ENCODE measurements at places on chromosomes 2 and 18.
A peak's percentile ranks its signal among the peaks of the same experiment; 100 is the strongest.

DNA sequence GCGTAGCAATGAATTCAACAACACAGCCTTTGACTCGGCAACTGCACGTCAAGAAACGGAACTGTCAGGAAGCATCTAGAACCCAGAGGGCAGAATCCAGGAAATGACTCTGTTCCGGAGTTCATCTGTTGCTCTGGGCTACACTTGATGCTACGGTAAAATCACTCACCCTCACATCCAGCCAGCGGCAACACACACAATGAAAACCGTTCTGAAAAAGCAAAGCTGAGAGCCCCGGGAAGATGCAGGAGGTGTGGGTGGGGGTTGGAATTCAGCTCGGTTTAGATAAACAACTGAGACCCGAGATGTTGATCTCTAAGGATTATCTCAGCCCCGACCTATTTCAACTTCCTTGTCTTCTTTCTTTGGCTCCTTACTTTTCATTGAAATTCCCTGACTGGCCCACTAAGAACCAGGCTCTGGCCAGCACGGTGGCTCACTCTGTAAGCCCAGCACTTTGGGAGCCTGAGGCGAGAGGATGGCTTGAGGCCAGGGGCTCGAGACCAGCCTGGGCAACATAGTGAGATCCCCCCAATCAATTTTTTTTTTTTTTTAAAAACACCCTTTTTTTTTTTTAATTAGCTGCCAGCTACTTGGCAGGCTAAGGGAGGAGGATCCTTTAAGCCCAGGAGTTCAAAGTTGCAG, 13.3 kb upstream of the RAB17 start:
- peak; percentile 39 for DNase-seq

- no peak for DNase-seq
Observed at GRCh38 chr2:81077396-81077795, 772.8 kb upstream of the LRRTM1 start.

DNA sequence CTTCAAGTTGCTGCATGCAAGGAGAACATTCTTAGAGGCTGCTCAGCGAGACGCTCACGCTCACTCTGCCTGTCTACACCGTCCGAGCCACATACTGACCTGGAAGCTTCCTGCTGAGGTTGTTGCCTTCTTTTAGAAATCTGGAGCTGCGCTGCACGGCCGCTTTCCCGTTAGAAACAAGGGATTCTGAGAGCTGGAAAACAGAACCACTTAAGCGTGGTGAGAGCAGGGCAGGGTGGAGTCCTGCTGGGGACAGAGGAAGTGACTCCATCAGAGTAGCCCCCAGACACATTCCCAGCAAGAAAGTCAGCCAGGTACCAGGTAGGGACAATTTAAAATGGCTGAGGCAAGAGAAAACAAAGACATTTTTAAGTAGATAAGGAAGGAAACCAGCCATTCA, 135.2 kb downstream of the LAMA1 start:
- no peak for DNase-seq

DNA sequence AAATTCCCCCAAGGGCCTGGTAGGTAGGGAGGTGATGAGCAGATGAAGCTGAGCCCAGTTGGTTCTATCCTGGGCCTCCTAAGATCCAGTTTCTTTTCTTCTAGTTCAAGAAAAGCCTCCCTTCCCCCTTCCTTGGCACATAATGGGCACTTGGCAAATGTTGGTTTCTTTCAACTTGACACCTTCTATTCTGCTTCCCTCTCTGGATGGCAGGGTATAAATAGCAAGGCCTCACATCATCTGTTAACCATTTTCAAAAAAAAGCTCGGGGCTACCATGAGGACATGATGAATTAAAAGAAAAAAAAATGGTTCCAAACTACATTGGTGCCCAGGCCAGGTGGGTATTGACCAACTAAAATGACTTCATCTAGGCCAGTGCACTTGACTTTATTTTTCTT, 29.9 kb downstream of the CTAGE1 start:
- DNase-seq = no peak

DNA sequence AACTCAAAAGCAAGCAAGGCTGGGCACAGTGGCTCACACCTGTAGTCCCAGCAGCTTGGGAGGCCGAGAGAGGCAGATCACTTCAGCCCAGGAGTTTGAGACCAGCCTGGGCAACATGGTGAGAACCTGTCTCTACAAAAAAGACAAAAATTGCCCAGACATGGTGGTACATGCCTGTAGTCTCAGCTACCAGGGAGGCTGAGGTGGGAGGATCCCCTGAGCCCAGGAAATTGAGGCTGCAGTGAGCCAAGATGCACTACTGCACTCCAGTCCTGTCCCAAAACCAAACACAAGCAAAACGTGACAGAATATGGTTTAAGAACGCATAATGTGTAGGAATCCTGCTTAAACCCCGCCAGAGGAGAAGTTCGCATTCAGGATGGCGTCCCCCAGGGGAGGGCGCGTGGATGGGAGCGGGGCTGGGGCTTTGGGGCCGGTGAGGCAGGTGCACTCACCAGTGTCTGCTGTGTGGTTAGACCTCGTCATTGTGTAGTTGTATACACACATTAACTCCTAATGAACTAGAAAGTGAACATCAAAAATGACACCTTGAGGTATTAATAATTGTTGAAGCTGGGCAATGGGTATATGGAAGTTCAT, 5.4 kb downstream of the COLEC11 start:
- no peak for DNase-seq

GRCh38 chr2:26245810-26246209, 1.1 kb downstream of the HADHB start:
- no peak for DNase-seq

GRCh38 chr18:58088691-58089065, 44.7 kb downstream of the NEDD4L start:
- no peak for DNase-seq

DNA sequence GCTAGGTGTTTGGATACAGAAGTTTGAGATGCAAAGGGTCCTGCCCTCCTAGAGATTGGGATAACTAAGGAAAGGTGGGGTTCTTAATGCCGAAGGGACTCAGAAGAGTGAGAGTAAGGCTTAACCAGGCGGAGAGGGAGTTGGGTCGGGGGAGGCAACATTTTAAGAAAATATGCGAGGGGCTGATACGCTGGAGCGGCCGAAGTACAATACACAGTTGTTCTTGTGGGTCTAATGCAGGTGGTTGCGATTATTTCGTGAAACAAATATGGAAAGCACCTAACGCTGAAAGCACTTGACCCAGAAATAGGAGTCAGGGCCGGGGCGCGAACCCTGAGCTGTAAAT, 344 bp upstream of the MRPL33 start:
- DNase-seq = no peak

- no peak for DNase-seq
Observed at GRCh38 chr18:56927786-56928185, 219.1 kb upstream of the BOD1L2 start.

DNA sequence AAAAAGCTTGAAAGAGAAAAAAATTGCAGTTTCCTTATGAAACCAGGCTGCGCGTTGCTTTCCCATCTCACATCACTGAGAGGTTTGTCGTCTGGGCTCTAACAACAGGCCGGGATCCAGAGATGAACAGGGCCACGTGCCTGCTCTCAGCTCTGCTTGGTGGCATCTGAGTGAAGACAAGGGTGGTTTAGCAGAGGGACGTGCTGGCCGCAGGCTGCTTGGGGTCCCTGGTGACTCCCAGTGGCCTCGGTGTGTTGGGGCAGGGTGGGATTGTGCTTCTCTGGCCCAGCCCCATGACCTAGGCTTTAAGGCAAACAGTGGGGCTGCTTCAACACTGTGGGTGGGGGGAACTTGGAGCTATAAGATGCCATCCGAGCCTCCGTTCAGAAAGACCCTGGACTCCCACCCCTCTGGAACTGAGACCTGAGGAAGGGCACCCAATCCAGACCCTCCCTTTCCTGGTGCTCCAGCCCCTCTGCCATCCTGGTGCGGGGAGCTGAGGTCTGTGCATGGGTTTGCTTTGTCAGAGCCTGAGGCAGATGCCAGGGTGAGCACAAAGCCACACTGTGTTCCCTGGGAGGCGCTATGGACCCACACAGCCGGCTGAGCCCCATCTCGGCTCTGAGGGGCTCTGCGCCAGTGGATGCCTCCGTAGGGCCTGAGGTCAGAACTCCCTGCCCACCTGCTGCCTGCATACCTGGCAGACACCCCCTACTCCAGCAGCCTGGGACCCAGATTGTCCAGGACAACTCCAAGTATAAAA, 18.4 kb upstream of the HPCAL1 start:
- no peak for DNase-seq

- DNase-seq = no peak
Observed at GRCh38 chr2:88126772-88127637, 857 bp downstream of the FABP1 start.

DNA sequence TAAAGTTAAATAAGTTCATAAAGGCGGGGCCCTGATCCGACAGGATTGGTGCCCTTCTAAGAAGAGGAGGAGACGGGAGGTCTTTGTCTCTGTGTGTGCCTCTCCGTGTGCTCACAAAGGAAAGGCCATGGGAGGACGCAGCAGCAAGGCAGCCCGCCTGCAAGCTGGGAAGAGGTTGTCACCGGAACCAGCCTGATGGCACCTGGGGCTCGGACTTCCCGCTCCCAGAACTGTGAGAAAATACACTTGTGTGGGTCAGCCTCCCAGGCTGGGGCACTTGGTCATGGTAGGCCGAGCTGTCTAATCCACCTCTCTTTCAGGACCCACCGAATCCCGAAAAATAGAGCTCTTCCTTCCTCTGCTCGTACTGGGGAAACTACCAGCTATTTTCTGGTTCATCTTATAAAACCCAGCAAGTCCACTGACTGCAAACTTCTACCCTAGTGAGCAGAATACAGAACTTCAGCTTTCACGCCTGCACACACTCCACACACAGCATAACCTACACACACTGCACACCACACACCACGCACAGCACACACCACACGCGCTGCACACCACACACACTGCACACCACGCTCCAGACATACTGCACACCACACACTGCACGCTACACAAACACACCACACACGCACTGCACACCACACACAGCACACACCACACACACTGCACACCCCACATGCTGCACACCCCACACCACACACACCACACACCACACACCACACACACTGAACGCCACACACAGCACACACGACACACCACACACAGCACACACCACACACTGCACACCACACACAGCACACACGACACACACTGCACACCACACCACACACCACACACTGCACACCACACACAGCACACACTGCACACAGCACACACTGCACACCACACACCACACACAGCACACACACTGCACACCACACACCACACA, 58.1 kb downstream of the ASB1 start:
- DNase-seq = no peak

- peak; percentile 11 for DNase-seq
Observed at GRCh38 chr2:233915128-233915527, 2.0 kb upstream of the TRPM8 start.

DNA sequence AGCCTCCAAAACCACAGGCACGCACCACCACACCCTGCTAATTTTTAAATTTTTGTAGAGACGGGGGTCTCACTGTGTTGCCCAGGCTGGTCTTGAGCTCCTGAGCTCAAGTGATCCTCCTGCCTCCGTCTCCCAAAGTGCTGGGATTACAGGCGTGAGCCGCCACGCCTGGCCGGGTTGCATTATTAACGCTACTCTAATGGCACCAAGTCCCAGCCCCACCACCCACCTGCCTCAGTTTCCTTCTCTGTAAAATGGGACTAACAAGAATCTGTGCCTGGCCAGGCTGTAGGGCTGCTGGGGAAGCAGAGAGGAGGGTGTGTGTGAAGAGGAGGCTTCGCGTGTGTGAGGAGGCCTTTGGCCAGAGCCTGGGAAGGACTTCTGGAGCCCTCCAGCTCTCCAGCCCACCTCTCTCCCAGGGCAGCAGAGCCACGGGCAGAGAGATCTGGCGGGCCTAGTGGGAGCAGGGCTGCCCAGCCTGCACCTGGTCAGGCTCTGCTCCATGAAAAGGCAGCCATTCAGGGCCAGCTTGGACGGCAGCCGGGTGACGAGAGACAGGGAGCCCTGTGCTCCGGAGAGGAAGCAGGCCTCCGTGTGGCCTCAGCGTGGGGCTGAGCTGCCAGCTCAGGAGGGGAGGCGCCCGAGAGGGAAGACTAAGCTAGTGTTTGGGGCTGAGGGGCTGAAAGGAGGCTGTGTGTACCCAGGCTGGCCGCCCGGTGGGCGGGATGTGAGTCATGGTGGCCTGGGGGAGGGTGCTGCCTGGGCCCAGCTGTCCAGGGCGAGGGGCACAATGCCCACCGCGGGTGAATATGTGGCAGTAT, 7.4 kb upstream of the B3GNT7 start:
- DNase-seq = no peak

DNA sequence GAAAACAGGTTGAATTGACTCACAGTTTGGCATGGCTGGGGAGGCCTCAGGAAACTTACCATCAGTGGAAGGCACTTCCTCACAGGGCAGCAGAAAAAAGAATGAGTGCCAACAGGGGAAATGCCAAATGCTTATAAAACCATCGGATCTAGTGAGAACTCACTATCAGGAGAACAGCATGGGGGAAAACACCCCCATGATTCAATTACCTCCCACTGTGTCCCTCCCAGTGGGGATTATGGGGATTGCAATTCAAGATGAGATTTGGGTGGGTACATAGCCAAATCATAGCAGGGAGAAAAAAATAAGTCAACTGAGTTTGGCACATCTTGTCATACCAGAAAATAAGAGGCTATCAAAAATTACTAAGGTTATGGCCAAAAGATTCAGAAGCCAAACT, 96.3 kb downstream of the TRIP12 start:
- no peak for DNase-seq

GRCh38 chr2:9378433-9379390, 44.6 kb downstream of the ITGB1BP1 start:
- DNase-seq = no peak

GRCh38 chr2:16413285-16413684, 252.3 kb downstream of the CYRIA start:
- DNase-seq = no peak

- DNase-seq = no peak
Observed at GRCh38 chr2:84980263-84980983, 9.5 kb downstream of the KCMF1 start.

DNA sequence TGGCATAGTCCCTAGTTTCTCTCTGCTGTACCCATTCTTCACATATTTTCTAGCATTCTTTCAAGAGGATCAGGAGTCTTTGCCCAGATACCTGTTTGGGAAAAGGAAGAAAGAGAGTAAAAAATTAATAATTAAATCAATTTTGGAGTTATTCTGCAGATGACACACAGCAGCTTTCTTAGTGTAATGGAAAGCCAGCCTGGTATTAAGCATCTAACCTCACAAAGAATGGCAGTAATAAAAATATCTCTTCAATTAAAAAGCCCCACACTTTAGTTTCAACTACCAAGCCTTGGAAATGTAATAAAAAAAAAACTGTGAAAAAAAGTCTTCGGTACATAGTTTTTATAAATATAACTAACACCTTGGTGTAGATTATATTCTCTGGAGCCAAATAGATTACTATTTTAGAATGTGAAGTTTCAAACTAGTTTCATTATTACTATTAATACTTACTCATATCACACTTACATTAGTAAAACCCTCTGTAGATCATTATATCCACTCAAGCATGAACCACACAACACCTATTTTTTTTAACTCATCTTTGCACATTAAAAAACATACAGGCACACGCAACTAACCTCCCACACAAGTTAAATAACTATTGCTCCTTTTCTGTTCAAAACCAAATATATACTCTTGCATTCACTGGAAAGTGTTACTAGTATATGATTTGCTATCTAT, 90.9 kb downstream of the GPD2 start:
- DNase-seq = no peak
